Activated CD4-positive, alpha-beta T cell treated with anti-CD3 and anti-CD28 coated beads for 36 hours (primary cell): ENCODE measurements at places on chromosomes 3 and 15. TPM values are rescaled to one million over a fixed set of nuclear protein-coding genes. Genes with fewer than 3 reads are reported as not detected.

- no peak for DNase-seq
- no peaks in the 10 kb centered on the region for H3K27me3 ChIP-seq
- no peak overlapping the region for H3K27ac ChIP-seq
- no peaks in the 10 kb centered on the region for H3K4me1 ChIP-seq
These were observed 135.7 kb upstream of the RAD18 start for GRCh38 chr3:9098716-9099675.

- H3K4me1 ChIP-seq, result peaks cover 12% of the 10 kb centered on the region
- peak; percentile 39 for DNase-seq
These were observed 342.8 kb upstream of the ARPP21 start for GRCh38 chr3:35296533-35296932.

GRCh38 chr15:63392361-63393009, 10.8 kb upstream of the CA12 start:
- no peak overlapping the region for H3K27ac ChIP-seq
- peaks cover 20% of the 10 kb centered on the region for H3K27me3 ChIP-seq
- peaks cover 22% of the 10 kb centered on the region for H3K4me1 ChIP-seq

DNA sequence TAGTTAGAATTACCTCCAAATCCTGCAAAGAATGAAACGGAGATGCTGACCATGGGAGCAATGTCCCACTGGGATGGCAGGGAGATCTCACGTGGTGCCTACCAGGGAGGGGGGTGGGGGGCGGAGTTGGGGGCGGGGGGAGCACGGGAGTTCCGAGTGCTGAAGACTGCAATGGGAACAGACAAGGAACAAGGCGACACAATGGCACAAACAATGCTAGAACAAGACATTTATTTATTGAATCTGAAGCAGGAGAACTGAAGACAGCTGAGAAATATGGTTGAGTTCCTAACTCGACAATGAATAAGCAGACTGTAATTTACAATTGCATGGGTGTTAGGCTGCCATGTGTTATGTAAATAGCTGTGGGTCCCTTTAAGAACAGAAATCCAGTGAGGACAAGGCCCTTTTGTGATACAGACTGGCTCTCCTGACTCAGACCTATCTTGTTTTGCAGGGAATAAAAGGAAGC, 91.2 kb downstream of the AQP9 start:
- H3K27me3 ChIP-seq, result peaks cover 2% of the 10 kb centered on the region
- H3K36me3 ChIP-seq, result no peaks in the 10 kb centered on the region
- H3K4me3 ChIP-seq, result no peak overlapping the region
- peaks cover 9% of the 10 kb centered on the region for H3K4me1 ChIP-seq
- DNase-seq, result no peak

GRCh38 chr3:195102609-195103467, 168.1 kb downstream of the XXYLT1 start:
- no peak overlapping the region for H3K4me3 ChIP-seq
- H3K4me1 ChIP-seq, result peaks cover 7% of the 10 kb centered on the region
- H3K27me3 ChIP-seq, result no peaks in the 10 kb centered on the region
- no peak for DNase-seq
- H3K27ac ChIP-seq, result no peak overlapping the region

- H3K27ac ChIP-seq, result no peak overlapping the region
- peaks cover 11% of the 10 kb centered on the region for H3K4me1 ChIP-seq
- H3K27me3 ChIP-seq, result peaks cover 8% of the 10 kb centered on the region
- H3K36me3 ChIP-seq, result no peaks in the 10 kb centered on the region
- H3K4me3 ChIP-seq, result no peak overlapping the region
These were observed 72.9 kb downstream of the MOBP start for GRCh38 chr3:39540162-39540921.

DNA sequence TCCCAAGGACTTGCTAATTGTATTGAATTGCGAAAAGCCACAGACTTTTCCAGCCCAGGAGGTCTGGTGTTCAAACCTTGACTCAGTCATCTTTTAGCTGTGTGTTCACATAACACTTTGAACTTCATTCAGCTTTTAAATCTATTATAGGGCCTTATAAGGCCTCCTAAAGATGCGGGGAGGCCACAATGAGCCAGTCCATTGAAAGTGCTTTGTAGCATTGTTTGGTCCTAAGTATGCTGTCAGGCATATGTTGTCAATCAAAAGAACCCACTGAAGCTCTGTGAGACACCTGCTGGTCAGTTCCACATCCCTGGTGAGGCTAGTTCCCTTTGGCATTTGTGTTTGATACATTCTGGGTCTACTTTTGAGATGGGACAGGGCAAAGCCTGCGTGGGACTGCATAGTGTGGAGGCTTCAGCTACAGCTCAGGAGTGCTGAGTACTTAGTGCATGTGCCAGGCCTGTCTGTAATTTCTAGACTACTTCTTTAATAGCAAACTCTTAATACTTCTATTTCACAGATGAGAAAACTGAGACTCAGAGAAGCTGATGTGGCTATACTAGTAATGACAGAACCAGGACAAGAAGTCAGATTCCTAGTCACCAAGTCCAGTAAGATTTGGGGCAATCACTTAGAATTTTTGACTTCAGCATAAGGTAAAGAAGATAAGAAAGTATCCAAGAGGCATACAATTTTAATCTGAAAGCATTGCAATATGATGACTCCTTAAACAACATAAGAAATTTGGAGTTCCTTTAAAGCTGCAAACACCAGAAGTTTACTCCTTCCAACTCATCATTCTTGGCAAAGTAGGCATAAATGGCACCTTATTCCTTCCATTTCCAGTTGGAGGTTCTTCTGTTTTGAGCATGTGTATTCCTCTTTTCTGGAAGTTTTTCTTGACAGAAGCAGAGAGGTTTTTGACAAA, 213.0 kb downstream of the PDCD6IP start:
- no peaks in the 10 kb centered on the region for H3K36me3 ChIP-seq
- DNase-seq, result no peak
- no peak overlapping the region for H3K27ac ChIP-seq
- H3K4me1 ChIP-seq, result peaks cover 3% of the 10 kb centered on the region
- H3K27me3 ChIP-seq, result no peaks in the 10 kb centered on the region

GRCh38 chr3:10983219-10983916, 9.2 kb upstream of the SLC6A1 start:
- H3K4me3 ChIP-seq, result no peak overlapping the region
- no peak overlapping the region for H3K27ac ChIP-seq
- no peaks in the 10 kb centered on the region for H3K4me1 ChIP-seq
- H3K27me3 ChIP-seq, result peaks cover 15% of the 10 kb centered on the region
- DNase-seq, result peak; percentile 32

GRCh38 chr3:139537795-139538621, 1.5 kb downstream of the RBP1 start:
- H3K4me3 ChIP-seq, result no peak overlapping the region
- H3K27me3 ChIP-seq, result peaks cover 45% of the 10 kb centered on the region
- H3K27ac ChIP-seq, result no peak overlapping the region
- H3K4me1 ChIP-seq, result peaks cover 10% of the 10 kb centered on the region

DNA sequence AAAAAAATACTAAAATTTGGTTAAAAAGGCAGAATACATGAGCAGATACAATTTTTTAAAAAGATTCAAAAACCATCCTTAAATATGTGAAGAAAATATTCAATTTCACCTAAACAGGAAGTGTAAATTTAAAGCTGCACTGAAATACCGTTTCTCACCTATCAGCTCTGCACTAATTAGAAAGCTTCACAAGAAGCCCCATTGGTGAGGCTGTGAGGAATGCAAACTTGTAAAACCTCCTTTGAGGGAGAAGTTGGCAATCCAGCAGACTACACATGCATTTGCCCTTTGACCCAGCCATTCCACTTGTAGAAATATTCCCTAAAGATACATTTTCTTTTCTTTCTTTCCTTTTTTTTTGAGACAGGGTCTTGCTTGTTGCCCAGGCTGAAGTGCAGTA, 18.8 kb downstream of the BLM start:
- peaks cover 21% of the 10 kb centered on the region for H3K4me1 ChIP-seq
- H3K27ac ChIP-seq, result no peak overlapping the region
- no peak for DNase-seq
- no peak overlapping the region for H3K4me3 ChIP-seq
- H3K27me3 ChIP-seq, result no peaks in the 10 kb centered on the region

GRCh38 chr3:66463730-66464511, 36.9 kb downstream of the LRIG1 start:
- H3K4me1 ChIP-seq, result peaks cover 52% of the 10 kb centered on the region
- H3K4me3 ChIP-seq, result no peak overlapping the region
- H3K36me3 ChIP-seq, result peaks cover 16% of the 10 kb centered on the region
- no peak for DNase-seq

- H3K27ac ChIP-seq, result no peak overlapping the region
- H3K27me3 ChIP-seq, result peaks cover 11% of the 10 kb centered on the region
- H3K36me3 ChIP-seq, result peaks cover 2% of the 10 kb centered on the region
- H3K4me3 ChIP-seq, result no peak overlapping the region
- H3K4me1 ChIP-seq, result peaks cover 6% of the 10 kb centered on the region
These were observed 66.1 kb downstream of the RPN1 start for GRCh38 chr3:128584412-128585020.

- H3K27ac ChIP-seq, result no peak overlapping the region
- DNase-seq, result no peak
- peaks cover 3% of the 10 kb centered on the region for H3K4me1 ChIP-seq
- H3K36me3 ChIP-seq, result no peaks in the 10 kb centered on the region
These were observed 413.7 kb downstream of the LPP start for GRCh38 chr3:188567478-188568195.

- H3K27ac ChIP-seq, result peak overlapping the region; percentile 38
- no peak overlapping the region for H3K4me3 ChIP-seq
- H3K4me1 ChIP-seq, result peaks cover 36% of the 10 kb centered on the region
- DNase-seq, result peak; percentile 47
These were observed 73.0 kb downstream of the KLF13 start for GRCh38 chr15:31399544-31400171.

Gene ACTC1
- total RNA-seq, result not detected

Gene TASOR
- total RNA-seq, result 65.6 TPM

Gene SCAANT1
- not detected for total RNA-seq

Gene ADGRG7
- total RNA-seq, result not detected

Gene PHLDB2
- 0.81 TPM for total RNA-seq

Gene CP
- not detected for total RNA-seq

Gene SLC24A5
- not detected for total RNA-seq

Gene CCR1
- total RNA-seq, result 0.16 TPM
